ENCODE measurements at places on chromosomes 16 and 17.

DNA sequence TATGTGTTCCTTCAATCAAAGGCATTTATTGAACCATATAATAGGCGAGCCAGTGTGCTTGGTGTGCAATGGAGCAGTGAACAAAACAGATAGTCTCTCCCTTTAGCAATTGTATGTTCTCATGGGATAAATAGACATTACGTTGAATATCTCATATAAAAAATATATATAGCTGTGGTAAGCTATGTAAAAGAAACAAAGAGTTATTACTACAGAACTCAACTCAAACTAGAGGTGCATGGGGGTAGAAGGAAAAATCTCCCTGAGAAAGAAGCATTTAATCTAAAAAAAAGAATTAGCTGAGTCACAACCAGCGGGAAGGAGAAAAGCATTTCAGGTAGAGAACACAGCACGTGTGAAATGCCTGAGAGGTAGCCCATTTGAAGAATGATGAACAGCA lies 919.3 kb downstream of the CDH11 start:
- no peak for DNase-seq

DNA sequence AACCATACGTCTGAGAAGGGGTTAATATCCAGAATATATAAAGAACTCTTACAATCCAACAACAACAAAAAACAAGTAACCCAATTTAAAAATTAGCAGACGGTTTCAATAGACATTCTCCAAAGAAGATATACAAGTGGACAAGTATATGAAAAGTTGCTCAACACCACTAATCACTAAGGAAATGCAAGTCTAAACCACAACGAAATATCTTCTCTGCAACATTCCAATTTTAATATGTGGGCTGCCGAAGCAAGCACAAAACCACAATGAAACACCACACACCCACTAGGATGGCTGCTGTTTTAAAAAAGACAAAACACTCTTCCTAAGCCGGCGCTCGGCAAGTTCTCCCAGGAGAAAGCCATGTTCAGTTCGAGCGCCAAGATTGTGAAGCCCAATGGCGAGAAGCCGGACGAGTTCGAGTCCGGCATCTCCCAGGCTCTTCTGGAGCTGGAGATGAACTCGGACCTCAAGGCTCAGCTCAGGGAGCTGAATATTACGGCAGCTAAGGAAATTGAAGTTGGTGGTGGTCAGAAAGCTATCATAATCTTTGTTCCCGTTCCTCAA lies 5.9 kb upstream of the SLC13A2 start:
- DNase-seq: peak; percentile 62

DNA sequence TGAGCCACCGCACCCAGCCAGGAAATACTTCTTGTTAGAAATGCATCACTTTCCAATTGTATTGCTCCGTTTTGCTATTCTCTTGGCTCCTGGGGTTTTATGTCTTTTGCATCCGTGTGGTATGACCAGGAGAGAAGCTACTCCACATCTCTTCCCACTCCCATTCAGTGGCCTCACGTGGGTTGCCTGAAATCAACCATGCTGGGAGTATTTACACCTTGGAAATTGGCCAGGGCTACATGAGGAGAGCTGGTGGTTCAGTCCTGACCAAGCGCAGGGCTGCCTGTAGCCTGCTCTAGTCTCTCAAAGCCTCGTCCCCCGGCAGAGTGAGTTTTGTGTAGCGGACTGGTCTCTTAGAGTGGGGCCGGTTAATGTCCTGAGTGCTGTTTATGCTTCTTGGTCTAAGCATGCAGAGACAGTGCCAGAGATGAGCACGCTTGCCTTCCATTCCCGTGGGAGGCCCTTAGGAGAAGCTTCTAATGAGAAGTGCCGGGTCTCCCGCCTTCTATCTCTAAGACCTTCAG lies 3.8 kb downstream of the WFDC1 start:
- DNase-seq: no peak

GRCh38 chr16:53848950-53849349 lies 145.0 kb downstream of the FTO start:
- DNase-seq: no peak

DNA sequence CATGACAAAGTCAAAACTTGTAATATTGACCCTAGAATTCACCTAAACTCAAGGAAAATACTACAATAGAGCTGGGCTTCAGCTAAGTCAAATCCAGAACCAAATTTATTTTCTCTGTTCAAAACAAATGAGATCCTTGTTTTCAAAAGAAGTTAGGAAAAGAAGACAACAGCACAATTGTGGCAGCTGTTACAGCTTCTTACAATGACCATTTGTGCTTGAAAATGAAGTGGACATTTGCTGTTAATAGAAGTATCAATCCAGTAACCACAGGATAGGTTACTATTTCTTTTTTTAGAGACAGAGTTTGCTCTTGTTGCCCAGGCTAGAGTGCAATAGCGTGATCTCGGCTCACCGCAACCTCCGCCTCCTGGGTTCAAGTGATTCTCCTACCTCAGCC lies 44.4 kb downstream of the APPBP2 start:
- peak; percentile 33 for DNase-seq

DNA sequence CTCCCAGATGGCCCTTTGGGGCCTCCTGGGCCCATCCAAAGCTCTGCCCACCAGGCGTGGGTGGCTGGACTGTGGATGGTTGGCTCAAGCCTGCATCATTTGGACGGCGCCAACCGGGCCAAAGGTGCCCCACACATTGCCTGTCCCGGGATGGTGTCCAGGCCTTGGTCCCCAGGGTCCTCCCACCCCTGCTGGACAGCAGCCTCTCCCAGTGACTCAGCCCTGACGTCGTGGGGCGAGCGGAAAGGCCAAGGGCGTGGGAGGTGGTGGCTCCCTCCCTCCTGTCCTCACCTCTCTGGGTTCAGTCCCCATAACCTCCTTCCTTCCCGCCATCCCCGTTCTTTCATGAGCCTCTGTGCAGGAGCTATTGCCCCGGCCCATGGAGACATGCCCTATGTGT lies 42.1 kb upstream of the DLX4 start:
- DNase-seq: peak; percentile 39

DNA sequence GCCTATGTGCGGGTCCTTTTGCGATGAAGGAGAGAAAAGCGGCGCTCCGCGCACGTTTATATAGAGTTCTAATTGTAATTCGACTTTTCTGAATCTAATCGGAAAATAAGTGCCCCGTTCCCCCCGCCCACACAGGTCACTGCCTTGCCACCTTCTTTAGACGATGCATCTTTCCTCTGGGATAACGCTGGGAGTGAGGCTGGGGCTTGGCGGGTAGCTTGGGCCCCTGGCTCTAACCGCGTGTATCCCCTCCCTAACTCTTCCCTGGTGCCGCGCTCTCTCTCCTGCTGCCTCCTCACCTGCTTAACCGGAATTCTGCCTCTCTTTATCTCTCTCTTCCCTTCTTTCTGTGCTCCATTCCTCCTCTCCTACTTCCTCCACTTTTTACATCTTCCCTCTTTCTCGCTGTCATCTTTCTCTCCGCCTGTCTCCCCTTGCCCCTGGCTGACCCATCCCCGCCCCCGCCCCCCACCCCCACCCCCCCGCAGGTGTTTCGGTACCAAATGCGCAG lies 2.6 kb downstream of the LHX1 start:
- no peak for DNase-seq

- DNase-seq: peak; percentile 51
These were observed 84.2 kb upstream of the LGALS9 start for GRCh38 chr17:27546624-27547300.

- DNase-seq: peak; percentile 98
These were observed 7.8 kb upstream of the MAPK7 start for GRCh38 chr17:19370493-19370960.

DNA sequence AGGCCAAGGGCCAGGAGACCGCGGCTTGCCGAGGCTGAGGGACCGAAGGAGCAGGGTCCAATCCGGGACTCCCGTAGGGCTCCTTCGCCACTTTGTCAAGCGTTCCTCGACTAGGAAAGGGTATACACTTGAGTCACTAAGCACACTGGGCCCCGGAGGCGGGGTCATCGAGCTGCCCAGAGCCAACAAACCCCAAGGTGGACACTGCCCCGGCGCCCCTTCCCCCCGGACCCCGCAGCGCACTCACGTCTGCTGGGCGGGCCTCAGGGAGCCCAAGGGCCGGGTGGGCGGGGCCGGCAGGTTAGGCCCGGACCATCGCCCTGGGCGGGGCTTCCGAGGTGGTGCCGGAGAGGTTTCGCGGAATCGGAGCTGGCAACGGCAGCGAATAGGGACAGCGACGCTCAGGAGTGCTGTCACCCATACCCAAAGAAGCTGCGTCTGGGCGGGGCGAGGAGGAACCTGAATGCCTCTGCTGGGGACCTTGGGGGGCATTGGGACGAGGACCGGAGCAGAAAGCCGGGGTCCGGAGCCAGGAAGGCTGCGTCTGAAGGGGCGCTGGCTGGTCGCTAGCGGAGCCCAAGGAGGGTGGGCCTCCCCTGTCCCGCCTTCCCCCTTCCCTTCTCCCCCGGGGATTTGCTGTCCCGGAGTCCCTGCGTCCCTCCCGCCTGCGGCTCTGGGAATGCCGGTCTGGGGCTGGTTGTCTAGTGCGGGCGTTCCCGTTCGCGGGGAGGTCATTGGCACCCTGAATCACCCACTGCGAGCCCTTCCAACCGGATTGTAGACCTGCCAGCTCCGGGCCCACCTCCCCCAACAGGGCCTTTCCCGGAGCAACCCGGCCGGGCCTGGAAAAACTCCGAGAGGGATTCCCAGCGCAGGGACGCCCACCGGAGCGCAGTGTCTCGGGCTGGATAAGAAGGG lies 118.2 kb upstream of the SMURF2 start:
- no peak for DNase-seq

- peak; percentile 63 for DNase-seq
These were observed 18.7 kb downstream of the HLF start for GRCh38 chr17:55283256-55283965.

GRCh38 chr16:67803894-67804293 lies 2.5 kb downstream of the RANBP10 start:
- DNase-seq: no peak

GRCh38 chr17:77003699-77004098 lies 135.5 kb downstream of the MGAT5B start:
- no peak for DNase-seq

- no peak for DNase-seq
These were observed 177.2 kb downstream of the TMEM132E start for GRCh38 chr17:34756637-34757021.

GRCh38 chr17:48011405-48012150 lies 26.0 kb downstream of the COPZ2 start:
- DNase-seq: peak; percentile 44

- DNase-seq: no peak
These were observed 14.9 kb downstream of the KRT33A start for GRCh38 chr17:41335747-41336146.

- DNase-seq: no peak
These were observed 87.1 kb upstream of the HS3ST2 start for GRCh38 chr16:22726868-22727267.

GRCh38 chr17:47278561-47278960 lies 24.9 kb downstream of the ITGB3 start:
- DNase-seq: no peak

- DNase-seq: no peak
These were observed 538 bp upstream of the RAPGEFL1 start for GRCh38 chr17:40176754-40177110.

DNA sequence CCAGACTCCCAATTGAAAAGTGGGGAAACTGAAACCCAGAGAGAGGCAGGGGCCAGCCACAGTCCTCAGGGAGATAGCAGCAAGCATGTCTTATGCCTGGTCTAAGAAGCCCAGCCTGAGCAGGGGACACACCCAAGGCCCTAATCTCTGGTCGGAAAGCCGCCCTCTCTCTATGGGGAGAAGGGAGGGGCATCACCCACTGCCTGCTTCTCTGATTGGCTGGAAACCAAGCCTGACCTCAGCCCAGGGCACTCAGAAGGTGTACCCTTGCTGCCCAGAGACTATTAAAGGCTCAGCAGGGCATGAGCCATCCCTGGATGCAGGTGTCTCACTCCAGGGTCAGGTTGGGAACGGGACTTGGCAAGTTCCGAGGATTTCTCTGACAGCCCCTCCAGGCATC lies 5.7 kb upstream of the KRT13 start:
- DNase-seq: no peak

GRCh38 chr16:69219279-69219678 lies 32.3 kb downstream of the SNTB2 start:
- no peak for DNase-seq

DNA sequence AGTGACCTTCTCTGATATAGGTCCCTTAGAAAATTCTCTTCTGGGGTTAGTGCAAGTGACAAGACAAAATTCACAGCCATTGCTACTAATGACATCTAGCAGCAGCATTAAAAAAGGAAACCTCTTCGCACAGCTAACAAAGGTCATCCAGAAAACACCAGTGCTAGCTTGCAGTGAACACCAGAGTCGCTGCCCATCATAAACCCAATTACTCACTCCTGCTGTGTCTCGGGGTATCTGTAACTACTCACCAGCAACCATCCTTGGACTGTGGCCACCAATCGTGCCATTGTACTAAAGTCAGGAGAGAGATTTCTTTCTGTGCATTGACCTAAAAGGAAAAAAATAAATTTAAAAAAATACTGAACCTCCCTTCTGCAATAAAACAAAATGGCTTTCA lies 1494.7 kb upstream of the CDH8 start:
- no peak for DNase-seq

DNA sequence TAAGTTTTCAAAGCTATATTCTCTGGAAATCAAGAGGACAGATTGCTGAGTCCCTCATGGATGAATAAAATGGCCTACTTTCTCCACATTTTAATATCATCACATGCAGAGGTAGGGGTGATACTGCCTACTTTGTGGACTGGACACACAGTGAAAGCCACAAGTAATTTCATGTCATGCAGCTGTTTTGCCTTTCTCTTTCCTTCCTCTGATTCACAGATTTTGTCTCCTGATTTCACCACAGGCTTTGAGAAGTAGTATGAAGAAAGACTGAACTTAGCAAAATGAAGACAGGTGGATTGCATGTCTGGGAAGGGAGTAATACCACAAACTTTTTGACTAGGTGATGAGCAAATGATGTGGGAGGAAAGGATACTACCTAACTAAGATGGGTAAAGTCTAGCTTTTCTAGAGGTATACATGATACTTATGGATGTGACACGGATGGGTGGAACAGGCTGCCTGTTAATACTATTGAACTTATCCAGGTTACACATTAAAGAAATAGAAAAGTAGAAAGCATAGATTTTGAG lies 478.4 kb upstream of the GOT2 start:
- peak; percentile 32 for DNase-seq

DNA sequence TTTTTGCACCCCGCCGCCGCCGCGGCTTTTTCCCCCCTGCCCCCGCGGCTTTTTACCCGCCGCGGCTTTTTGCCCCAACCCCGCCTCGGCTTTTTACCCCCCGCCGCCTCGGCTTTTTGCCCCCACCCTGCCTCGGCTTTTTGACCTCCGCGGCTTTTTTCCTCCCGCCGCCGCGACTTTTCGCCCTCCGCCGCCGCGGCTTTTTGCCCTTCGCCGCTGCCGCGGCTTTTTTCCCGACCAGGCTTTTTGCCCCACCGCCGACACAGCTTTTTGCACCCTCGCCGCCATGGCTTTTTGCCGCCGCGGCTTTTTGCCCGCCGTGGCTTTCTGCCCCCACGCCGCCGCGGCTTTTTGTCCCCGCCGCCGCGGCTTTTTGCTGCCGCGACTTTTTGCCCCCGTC lies 137.0 kb upstream of the TP53TG3D start:
- DNase-seq: peak; percentile 10

GRCh38 chr16:17166095-17166494 lies 304.7 kb downstream of the XYLT1 start:
- DNase-seq: no peak
